ENCODE measurements at places on chromosomes 16 and 17.

GRCh38 chr17:57106107-57106835 lies 21.2 kb downstream of the AKAP1 start:
- DNase-seq: no peak

DNA sequence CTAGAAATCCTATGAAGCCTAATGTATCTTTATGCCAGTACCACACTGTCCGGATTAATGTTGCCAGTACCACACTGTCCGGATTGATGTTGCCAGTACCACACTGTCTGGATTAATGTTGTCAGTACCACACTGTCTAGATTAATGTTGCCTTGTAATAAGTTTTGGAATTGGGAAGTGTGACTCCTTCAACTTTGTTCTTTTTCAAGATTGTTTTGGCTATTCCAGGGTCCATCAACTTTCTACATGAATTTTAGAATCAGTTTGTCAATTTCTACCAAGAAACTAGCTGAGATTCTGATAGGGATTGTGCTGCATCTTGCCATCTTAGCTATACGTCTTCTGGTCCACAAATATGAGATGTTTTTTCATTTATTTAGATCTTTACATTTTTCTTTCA lies 68.7 kb downstream of the TBX4 start:
- DNase-seq: no peak

DNA sequence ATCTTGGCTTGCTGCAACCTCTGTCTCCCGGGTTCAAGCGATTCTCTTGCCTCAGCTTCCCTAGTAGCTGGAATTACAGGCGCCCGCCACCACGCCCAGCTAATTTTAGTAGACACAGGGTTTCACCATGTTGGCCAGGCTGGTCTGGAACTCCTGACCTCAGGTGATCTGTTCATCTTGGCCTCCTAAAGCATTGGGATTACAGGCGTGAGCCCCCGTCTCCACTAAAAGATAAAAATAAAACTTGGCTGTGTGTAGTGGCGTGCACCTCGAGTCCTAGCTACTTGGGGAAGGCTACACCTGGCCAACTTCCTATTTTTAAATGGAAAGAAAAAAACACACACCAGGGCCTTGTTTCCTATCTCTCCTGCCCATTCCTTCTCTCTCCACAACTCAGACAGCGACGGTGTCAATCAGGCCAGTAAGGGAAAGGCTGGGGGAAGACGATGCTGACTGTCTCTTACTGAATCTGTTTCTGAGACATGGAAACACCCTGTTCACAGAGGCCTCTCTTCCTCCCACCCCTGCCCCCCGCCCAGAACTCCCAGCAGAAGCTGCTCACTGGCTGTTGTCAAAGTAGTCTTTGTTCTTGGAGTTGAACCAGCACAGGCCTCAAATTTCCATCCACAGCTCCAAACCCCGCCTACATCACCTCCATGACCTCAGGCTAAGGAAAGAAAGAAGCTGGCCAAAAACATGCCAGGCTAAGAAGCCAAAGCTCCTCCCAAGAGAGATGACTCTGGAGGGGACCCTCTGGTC lies 96.6 kb downstream of the NXN start:
- DNase-seq: no peak

- DNase-seq: no peak
Measured at GRCh38 chr16:57892447-57893096, 78.4 kb downstream of the CNGB1 start.

DNA sequence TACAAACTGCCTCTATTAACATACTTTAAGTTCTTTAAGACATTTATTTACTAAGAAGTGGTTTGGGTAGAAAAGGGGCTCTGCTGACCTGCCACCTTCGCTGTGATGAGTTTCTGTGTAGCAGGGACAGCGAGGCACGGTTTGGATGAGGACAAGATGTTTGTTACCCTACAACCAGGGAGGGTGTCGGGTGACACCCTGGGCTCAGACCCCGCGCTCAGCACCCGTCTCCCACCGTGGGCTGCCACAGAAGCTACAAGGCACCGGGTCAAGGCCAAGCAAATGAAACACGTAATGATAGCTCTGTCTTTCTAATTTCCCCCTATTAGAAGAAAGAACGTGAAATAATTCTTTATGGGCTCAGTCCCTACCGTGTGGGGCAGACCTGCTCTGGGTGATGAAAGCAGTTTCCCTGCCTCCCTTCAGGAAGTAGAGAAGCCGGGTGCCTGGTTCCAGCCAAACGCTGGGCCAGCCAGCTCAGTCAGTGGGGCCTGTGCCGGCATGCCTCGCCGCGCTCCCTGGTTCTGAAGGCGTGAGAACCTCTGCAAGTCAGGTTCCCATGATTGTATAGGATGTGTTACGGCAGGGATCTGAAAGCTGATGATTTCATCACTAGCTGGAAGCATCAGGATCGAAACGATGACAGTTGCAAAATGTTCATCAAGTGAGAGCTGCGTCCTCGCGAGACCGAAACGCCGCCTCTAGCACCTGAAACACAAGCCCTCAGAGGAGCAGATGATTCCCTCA lies 3.9 kb downstream of the ZNF750 start:
- no peak for DNase-seq

- no peak for DNase-seq
Measured at GRCh38 chr16:22355487-22355908, 18.9 kb downstream of the CDR2 start.

GRCh38 chr16:85104821-85105391 lies 7.4 kb downstream of the CIBAR2 start:
- DNase-seq: no peak

DNA sequence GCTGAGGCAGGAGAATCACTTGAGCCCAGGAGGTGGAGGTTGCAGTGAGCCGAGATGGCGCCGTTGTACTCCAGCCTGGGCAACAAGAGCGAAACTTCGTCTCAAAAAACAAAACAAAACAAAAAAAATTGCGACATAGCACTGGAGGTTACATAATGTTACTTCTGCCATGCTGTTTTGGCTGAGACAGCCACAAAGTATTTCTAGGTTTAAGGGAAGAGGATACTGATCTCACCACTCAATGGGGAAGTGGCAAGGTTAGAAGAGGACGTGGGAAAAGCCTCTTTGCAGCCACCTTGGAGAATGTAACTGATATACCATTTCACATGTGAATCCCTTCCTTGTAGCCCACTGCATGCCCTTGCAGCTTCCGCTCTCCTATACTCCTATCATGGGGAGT lies 131.2 kb upstream of the NLRP1 start:
- no peak for DNase-seq

GRCh38 chr16:17657045-17657444 lies 186.3 kb upstream of the XYLT1 start:
- peak; percentile 22 for DNase-seq

DNA sequence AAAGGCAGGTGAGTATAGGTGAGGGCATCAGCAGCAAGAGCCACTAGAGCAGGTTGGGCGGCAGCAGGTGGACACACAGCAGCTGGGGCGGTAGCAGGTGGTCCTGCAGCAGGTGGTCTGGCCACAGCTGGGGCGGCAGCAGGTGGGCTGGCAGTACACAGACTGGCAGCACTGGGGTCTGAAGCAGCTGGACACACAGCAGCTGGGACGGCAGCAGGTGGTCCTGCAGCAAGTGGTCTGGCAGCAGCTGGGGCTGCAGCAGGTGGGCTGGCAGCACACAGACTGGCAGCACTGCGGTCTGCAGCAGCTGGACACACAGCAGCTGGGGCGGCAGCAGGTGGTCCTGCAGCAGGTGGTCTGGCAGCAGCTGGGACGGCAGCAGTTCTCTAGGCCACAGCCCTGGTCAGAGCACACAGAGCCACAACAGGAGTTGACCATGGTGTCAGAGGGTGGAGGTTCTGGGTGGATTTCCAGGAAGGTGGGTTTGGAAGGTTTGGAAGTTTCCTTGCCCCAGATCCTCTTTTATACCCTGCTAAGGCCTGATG lies at the start of gene KRTAP4-2:
TSS of gene KRTAP4-2 (minus strand) at position 495 of the 545 bp plus-strand sequence. CDS start at position 438, 57 bp downstream.
- peak; percentile 15 for DNase-seq

DNA sequence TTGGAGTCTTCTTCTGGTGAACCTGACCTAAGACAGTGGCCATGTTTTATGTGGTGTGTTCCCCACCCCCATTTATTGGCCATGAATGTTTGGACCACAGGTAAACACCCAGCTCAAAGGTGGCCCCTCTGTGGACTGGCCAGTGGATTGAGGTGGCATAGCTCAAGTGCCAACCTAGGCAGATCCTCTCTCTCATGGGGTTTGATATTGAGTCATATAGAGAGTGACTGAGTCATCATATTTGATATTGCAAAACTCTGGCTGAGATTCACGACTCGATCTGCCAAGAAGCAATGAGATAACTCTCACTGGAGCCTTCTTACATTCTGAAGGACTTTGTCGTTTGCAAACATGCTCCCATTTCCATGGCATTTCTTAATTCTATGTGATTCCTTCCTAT lies 10.5 kb upstream of the TEKT3 start:
- DNase-seq: no peak

- DNase-seq: no peak
Measured at GRCh38 chr17:49445591-49445990, 30.9 kb upstream of the PHB1 start.

DNA sequence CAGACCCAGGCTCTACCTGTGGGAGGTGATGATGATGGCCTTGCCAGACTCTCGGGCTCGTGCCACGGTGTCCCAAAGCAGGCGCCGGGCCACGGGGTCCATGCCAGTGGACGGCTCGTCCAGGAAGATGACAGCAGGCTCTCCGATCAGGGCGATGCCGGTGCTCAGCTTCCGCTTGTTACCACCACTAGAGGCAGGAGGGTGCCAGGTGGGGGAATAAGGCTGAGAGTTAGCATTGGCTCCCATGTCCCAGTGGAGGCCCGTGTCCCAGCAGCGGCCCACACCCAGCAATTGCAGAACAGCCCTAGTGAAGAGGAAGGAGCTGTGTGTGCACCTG lies 10.3 kb upstream of the RNPS1 start:
- DNase-seq: no peak

- no peak for DNase-seq
Measured at GRCh38 chr16:53534206-53534605, 31.2 kb upstream of the AKTIP start.

- no peak for DNase-seq
Measured at GRCh38 chr17:3963237-3964201, 718 bp downstream of the ATP2A3 start.

DNA sequence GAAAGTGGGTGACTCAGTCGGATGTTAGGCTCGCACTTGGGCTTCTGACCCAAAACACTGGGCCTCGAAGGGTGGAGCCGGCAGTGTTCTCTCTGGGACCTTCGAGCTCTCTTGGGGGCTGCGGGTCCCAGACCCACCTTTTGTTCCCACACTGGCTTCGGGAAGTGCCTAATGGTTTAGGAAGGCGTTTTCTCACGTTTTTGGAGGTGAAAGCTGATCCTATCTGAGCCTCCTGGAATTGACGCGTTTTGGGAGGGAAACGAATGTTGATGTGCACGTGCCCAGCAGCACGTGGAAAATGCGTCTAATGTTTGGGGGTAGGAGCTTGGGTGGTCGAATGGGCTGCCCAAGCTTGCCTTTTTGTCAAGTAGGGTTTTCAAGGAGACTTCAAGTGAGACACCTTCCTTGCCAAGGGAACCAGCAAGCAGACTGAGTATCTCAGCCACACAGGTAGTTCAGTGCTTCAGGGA lies 666 bp downstream of the HGS start:
- DNase-seq: no peak

DNA sequence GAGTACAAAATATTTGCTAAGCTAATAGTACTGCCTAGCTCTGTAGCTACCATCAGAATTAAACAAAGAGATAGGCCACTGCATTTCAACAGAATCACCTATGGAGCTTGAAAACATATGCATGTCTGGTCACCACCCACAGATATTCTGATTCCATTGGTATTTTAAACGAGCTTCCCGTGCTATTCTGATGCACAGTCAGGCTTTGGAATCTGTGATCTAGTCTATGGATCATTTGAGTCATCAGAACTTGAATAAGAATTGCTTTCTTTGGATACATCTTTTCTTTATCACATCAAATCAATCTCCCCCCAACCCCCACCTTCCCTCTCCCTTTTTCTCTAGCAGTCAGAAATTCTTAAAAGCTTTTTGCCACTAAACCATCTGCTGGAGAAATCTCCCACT lies 124.7 kb downstream of the NPIPB5 start:
- DNase-seq: no peak

GRCh38 chr17:72882426-72882825 lies 210.1 kb downstream of the SLC39A11 start:
- DNase-seq: no peak

- no peak for DNase-seq
Measured at GRCh38 chr16:27407133-27407532, 5.2 kb downstream of the IL21R start.

GRCh38 chr16:16004314-16004749 lies 54.9 kb downstream of the ABCC1 start:
- no peak for DNase-seq

GRCh38 chr17:1972487-1973160 lies 52.5 kb downstream of the RTN4RL1 start:
- peak; percentile 49 for DNase-seq

- DNase-seq: no peak
Measured at GRCh38 chr17:7809086-7809790, 24.8 kb upstream of the KDM6B start.

DNA sequence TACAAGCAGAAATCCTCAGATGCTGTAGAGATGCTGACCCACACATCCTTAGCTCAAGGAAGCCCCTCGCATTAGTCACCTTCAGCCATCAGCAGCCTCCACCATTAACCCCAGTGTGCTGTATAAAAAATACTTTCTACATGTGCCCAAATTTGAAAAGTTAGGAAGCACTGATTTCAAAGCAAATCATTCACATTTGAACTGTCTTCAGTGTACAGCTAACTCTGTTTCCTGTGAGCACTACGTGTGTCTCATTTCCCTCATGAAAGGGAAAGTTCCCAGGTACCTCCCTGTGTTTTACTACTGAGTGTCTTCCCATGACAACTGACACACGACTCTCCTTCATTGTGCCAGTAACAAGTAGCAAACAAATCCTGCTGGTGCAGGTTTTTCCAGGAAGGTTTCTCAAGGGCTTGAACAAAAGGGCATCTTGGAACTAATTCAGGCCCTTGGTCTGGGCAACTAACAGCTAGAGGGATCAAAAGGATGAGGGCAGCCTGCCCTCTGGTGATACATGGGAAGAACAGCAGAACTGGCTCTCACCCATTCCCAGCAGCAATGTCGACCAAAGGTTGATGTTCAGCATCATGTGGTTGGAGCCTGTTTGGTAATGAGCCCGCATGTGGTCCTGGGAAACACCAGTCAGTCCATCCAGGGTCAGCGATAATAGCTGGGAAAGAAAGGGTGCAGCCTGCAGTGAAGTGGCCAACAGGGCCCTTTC lies 4.0 kb downstream of the SLC35B1 start:
- DNase-seq: peak; percentile 40

DNA sequence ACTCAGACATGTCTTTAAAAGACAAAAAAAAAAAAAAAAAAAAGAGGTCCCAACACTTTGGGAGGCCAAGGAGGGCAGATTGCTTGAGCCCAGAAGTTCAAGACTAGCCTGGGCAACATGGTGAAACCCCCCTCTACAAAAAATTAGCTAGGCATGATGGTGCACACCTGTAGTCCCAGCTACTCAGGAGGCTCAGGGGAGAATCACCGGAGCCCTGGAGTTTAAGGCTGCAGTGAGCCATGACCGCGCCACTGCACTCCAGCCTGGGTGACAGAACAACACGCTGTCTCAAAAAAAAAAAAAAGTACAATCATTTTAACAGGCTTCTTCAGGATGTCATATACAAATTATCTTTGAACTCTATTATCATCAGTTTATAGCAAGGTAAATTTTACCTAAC lies 22.0 kb downstream of the C16orf87 start:
- DNase-seq: no peak

- DNase-seq: no peak
Measured at GRCh38 chr17:75856062-75856756, 1.1 kb upstream of the WBP2 start.
